Hypothalamus (tissue), 51 donors: ENCODE measurements at places on chromosomes 5 and 9.

DNA sequence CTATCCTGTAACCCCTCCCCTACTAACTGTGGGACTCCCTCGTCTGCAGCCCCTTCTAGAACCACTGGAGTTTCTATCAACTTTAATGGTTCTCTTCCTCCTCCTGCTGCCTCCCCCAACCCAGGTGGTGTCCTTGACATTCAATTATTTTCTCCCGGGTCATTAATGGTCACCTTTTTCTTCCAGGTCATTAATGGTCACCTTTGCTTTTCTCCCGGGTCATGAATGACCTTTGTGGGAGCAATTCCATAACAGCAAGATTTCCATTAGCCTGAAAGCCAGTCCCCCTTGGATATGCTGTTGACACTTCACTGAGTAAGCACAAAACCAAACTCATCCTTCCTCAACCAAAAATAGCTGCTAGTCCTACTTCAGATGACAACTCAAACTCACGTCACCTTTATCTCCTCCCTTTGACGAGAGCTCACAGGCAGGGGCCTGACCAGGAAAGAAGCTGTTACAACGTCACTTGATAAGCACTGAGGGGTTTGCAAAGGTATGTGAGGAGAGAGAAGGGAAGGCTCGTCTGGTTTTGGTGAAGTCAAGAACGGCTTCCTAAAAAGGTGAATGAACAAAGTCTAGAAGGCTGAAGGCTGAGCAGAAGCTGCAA, 10.9 kb downstream of the CCDC127 start:
- DNase-seq = no peak

DNA sequence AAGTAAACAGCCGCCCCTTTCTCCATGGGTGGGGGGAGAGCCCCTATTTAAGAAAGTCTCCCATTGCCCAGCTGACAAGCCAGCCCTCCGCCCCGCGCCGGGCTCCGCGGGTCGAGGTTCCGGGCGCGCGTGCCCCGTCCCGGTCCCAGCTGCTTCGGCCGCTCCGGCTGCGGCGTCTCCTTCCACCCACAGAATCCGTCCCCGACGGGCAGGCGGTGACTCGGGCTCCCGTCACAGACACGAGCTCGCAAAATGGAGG, 223 bp downstream of the NR3C1 start:
- DNase-seq = no peak

DNA sequence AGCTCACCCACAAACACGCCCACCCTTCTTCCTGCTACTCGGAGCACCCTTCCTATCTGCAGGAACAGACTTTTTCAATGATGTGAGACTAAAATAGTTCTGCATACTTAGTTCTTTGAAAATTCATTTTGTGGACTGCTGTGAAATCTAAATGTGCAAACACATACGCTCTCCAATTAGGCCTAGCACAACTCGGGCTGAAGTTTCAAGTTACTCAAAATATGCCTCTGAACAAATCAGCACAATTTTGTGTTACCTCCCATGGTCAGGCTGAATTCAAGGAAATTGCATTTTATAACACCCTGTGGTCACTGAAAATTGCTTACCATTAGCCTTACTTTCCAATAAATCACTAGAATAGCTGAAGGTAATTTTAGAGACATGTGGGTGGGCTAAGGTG, 323.8 kb upstream of the ADCY2 start:
- no peak for DNase-seq

DNA sequence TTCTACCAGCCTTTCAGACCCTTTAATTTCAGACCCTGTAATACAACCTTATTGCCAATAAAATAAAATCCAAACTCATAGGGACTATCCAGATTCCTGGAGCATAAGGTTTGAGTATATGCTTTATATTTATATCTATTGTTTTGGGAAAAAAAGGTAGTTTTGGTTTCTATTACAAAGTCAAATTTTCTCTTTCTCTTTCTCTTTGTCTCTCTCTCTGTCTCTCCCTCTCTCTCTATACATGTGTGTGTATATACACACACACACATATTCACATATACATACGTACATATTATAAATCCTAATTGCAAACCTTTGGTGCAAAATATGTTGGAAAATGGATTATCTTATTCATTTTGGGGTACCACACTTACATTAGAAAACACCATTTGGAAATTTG, 39.0 kb downstream of the TMEM232 start:
- DNase-seq = no peak

GRCh38 chr9:126583144-126583760, 30.5 kb upstream of the LMX1B start:
- no peak for DNase-seq

GRCh38 chr9:133075925-133076630, 14.3 kb downstream of the CEL start:
- DNase-seq = no peak

DNA sequence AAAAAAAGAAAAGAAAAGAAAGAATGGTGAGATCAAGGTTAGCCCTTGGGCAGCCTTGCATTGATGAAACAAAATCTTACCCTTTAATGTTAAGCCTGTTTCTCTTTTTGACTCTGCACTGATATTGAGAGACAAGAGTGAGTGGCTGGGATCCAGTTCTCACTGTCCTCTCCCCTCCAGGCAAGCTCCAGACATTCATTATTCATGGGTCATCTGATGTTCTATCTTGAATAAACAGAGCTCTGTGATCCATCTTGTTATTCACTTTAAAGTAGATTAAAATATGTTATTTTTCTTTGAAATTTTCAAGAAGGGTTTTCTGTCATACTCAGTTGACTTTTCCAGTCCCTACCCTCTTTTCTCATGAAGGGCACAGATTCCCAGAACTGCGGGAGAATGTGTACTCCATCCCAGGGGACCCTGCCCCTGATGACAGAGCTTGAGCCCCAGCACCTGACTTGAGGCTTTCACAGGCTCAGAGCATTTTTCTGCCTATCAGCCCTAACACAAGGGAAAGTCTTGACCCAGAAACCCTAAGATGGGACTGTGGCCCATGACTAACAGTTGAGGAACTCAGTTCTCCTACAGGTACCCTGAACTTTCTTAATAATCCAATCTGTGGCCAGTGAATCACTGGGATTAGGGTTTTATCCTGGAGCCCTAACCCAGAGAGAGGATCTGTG, 24.1 kb downstream of the ACTL7B start:
- no peak for DNase-seq

DNA sequence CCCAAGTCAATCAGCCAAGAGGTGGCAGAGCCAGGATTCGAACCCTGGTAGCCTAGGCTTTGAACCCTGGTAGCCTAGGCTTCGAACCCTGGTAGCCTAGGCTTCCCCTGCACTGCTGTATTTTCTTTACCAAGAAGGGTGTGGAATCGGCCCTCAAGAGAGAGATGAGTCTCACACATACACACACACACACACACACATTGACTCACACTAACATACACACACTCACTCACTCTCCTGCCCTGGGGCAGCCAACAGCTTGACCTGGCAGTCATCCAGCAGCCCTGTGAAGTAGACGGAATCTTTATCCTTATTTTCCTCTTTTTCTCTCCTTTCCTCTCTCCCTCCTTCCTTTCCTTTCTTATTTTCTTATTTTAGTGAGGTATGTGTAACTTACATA, 55.4 kb upstream of the RPL26L1 start:
- no peak for DNase-seq

DNA sequence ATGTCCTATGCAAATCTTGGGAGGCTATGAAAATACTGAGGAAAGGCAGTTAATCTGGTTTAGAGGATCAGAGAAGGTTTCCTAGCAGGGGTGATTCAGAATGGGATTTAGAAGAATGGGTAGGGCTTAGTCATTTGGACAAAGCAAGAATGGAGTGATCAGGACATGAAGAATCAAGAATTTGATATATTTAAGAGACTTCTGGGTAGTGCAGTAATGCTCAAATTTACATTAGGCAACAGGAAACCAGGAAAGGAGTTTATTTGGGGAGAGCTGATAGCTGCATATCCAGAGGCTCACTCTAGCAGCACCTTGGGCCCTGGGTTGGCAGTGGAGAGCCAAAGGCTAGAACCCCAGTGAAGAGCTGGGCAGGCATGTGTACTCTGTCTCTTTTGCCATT, 78.9 kb upstream of the PAPPA start:
- no peak for DNase-seq

DNA sequence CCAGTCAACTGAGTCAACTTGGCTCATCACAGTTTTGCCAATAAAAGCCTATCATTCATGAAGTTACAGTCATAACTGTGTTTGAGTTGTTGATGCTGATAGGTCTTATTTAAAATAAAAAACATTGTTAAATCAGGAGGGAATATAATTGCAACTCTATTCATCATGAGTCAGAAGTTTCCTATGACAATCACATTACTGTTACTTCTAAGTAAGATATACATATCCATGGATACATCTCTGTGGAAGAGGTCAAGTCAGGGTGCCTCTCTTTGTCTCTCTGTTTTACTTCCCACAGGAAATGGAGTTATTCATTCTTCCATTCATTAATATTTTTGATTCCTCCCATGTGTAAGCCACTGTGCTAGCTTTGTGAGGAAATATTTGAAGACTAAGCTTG, 2015.4 kb upstream of the WWC1 start:
- no peak for DNase-seq

DNA sequence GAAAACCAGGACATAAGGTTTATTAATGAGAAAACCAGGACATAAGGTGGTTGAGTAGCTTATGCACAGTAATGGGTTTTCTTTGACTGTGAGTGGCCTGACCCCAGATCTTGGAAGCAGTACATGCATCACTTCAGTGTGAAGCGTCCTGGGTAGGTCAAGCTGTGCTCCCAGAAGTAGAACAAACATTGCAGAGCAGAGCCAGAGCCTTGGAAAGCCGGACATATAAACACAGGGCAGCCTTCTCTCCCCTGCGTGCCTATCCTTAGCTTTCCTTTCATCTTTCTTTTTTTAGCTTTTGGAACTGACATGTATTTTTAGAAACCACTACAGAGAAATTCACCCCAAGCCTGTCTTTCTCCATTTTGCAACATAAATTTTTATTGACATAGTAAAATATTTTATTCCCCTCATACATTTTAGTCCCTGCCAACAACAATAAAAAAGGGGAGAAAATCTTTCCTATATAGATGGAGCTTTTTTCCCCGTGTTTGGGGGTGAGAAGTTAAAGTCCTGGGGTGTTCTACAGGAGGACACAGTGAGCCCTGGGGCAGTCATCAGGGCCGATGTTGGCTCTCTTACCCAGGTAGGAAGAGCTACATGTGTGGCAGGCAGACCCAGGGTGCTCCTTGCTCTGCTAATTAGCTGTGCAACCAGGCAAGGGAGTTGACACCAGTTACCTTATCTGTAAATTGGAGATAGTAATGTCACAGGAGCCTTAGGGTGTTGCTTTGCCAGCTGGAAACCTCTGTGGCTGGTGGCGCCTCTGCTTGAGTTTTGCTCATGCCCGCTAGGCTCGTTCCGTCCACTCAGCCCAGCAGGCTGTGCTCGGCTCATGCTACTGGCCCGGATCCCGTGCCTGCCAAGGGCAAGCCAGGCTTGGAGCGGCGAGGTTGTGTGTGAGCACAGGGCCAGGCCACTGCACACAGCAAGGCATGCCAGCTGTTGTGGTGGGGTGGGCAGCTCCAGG, 389.6 kb downstream of the KDM4C start:
- no peak for DNase-seq

GRCh38 chr9:127336506-127337352, 60.2 kb upstream of the SLC2A8 start:
- DNase-seq = no peak

GRCh38 chr5:78549043-78549442, 99.5 kb downstream of the LHFPL2 start:
- DNase-seq = no peak

GRCh38 chr5:72681781-72682180, 134.7 kb upstream of the TNPO1 start:
- no peak for DNase-seq

DNA sequence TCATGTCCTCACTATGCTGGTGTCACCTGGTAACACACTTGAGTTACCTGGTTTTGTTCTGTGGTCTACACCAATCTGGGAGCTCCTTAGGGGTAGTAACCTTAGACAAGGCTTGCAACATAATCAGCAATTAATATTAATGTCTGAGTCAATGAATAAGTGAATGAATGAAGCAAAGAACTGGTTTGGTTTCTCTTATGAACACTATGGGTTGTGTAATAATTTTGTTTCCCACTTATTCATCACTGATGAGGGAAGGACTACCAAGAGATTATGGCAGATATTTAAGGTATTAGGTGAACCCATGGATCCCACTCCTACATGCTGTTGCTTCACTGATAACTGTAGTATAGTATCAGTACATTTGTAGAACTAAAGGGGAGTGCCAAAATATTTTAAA, 116.0 kb downstream of the SLC12A2 start:
- no peak for DNase-seq

DNA sequence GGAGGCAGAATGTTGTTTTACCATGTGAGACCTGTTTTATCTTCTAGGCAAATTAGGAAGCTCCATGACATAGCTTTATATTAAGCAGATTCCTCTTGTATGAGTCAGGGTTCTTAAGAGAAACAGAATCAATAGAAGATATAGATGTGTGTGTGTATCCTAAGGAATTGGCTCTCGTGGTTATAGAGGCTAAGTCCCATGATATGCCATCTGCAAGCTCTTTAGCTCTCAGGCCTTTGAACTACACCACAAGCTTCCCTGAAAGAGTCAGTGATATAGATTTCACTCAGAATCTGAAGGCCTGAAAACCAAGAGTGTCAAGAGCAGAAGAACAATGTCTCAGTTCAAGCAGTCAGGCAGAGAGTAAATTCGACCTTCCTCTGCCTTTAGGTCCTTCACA, 365.8 kb upstream of the ZNF608 start:
- DNase-seq = no peak

DNA sequence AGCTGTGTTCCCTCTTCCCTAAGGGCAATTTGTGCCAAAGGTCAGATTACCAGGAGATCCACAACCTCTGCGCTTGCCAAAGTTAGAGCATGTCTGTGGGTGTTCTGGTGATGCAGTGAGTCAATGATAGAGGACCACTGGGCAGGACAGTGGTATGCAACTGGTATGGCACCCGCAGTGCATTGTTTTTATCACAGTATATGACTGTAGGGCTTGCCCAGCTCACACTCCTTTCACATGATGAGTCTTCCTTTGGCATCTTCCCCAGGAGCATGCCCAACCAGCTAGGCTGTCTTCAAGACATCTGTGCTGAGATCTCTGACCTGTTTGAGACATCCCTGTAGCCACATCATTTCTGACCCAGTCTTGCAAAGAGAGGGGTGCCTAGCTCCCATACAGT, 1650.0 kb upstream of the CDH6 start:
- no peak for DNase-seq

DNA sequence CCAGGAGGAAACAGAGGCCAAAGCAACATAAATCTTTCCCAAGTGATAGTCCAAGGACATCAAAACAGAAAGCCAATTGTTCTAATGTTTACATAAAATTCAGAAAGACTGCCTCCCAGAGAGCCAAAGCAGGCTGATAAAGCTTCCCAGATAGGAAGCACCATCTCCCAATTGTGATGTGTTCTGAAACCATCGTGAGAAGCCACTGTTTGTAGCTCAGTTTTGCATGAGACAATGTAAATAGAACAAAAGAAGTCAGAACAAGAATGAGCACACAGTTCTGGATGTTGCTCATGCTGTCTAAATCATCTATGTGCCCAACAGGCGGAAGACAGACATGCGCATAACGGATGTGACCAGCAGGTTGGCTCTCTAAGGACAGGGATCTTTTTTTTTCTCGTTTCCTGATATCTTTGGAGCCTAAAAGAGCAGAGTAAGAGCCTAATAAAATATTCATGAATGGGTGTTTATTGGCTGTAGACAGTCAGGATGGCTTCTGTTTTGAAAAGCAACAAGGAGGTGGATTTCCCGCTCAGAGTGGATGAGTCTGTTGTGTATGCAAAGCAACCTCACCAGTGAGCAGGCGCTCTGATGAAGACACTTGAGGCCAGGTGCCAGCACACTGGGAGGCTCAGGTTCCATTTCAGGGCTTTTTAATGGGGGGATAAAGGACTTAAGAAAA, 113.6 kb downstream of the GNA14 start:
- peak; percentile 37 for DNase-seq

- DNase-seq = no peak
Measured at GRCh38 chr9:18297056-18297841, 176.7 kb upstream of the ADAMTSL1 start.
